Stimulated activated CD4-positive, alpha-beta T cell treated with anti-CD3 and anti-CD28 coated beads, Interleukin-4, amount 100 ng/mL, for 4 hours (primary cell): ENCODE measurements at places on chromosomes 4 and X.

DNA sequence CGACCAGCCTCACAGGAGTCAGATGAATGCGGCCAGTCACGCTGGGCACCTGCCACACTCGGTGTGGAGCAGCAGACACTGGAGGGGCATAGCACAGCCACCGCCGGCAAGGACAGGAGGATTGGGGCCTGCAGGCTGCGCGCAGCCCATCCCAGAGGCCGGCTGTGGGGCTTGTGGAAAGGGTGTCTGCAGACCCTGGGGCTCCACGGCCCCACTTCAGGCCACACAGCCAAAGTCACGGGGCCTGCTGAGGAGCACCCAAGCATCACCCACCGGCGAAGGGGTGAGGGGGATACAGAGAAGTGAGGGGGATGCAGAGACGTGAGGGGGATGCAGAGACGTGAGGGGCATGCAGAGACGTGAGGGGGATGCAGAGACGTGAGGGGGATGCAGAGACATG is 70.1 kb downstream of the FAM53A start:
- DNase-seq, result no peak

GRCh38 chr4:29073571-29073970 is 1646.6 kb upstream of the PCDH7 start:
- no peak for DNase-seq

DNA sequence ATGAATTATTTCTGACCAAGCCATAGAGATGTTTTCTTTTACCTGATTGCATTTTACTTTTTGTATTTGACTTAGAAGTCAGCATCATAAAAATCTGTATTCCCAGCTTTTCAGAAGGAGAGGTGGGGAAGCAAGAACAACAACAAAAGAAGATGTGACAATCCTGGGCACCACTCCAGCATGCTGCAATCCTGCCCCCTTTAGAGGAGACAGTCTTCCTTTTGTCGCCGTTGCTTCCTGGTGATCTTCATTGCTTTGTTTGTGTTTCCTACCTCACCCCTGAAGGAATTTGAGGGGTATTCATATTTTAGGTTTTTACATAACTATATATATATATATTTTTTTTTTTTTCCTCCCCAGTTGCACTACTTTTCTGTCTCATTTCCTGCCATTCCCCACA is 3.7 kb downstream of the QRFPR start:
- no peak for DNase-seq

- DNase-seq, result no peak
Measured at GRCh38 chr4:81688085-81688484, 216.4 kb upstream of the RASGEF1B start.

GRCh38 chr4:86108137-86108536 is 251.7 kb downstream of the MAPK10 start:
- no peak for DNase-seq

DNA sequence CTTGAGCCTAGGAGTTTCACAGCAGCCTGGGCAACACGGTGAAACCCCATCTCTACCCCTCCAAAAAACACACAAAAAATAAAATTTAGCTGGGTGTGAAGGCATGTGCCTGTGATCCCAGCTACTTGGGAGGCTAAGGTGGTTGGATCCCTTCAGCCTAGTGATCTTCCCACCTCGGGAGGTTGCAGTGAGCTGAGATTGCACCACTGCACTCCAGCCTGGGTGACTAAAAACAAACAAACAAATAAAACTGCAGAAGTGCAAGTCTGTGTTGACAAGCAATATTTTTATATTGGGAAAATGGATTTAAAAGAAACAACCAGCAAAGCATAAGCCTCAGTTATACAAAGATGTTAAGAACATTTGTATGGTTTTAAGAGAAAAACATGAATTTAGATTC is 46.1 kb downstream of the IGFBP7 start:
- no peak for DNase-seq

- no peak for DNase-seq
Measured at GRCh38 chrX:68183612-68184214, 249.6 kb downstream of the OPHN1 start.

GRCh38 chr4:41241919-41242318 is 14.8 kb upstream of the UCHL1 start:
- no peak for DNase-seq

- DNase-seq, result no peak
Measured at GRCh38 chr4:36386691-36387090, 105.3 kb downstream of the DTHD1 start.

DNA sequence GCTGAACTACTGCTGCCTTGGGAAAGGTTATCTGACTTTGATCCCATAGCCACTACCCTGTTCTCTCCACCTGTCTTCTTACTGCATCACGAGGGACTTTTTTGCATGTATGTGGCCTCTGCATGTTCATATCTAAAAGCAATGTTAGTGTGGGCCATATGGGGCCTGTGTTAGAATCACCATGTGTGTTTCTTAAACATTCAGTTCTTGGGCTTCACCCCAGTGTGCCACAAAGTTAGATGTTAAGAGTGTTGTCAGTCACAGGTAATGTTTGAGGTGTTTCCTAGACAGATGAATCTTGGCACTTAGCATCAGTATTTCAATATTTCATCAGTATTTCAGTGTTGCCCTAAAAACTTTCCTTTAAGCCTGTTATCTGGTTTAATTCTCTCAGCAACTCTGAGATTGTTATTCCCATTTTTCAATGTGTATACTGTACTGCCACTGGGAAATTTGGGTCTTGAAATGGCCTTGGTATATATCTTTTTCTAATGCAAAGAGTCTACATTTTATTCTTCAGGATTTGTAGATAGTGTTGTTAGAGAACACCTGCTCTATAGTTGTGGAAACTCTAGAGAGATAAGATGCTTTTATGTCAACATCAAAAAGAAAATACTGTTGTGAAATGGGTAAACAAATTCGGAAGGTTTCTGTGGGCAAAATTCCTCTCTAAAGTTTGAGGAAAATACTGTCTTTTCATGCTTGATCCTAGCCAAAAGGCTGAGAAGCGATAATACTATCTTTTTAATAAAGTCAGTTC is 259.7 kb downstream of the BMPR1B start:
- no peak for DNase-seq

GRCh38 chr4:168335621-168336020 is 17.1 kb upstream of the DDX60 start:
- no peak for DNase-seq

DNA sequence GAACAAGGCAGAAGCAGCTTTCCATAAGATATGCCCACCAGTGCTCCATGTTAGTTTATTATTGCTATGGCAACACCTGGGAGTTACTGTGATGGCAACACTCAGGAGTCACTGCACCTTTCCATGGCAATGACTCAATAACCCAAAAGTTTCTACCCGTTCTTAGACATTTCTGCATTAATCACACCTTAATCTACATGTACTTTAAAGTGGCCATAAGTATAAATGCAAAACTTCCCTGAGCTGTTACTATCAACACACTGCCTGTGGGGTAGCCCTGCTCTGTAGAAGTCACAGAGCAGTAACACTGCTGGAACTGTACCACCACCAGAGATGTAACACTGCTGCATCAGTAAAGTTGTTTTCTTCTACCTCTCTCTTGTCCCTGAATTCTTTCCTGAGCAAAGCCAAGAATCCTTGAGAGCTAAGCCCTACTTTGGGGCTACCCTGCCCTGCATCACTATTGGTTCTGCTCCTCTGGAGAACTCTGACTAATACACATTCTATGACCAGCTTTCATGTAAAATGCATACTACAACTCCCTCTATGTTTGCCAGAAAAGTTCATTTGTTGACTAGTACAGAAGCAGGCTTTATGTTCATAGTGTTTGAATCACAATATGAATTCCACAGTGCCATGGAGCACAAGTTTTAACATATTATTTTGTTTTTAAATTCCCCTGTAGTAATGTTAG is 43.5 kb upstream of the GPR174 start:
- DNase-seq, result no peak

- DNase-seq, result no peak
Measured at GRCh38 chrX:119573840-119574393, 446 bp upstream of the UBE2A start.

DNA sequence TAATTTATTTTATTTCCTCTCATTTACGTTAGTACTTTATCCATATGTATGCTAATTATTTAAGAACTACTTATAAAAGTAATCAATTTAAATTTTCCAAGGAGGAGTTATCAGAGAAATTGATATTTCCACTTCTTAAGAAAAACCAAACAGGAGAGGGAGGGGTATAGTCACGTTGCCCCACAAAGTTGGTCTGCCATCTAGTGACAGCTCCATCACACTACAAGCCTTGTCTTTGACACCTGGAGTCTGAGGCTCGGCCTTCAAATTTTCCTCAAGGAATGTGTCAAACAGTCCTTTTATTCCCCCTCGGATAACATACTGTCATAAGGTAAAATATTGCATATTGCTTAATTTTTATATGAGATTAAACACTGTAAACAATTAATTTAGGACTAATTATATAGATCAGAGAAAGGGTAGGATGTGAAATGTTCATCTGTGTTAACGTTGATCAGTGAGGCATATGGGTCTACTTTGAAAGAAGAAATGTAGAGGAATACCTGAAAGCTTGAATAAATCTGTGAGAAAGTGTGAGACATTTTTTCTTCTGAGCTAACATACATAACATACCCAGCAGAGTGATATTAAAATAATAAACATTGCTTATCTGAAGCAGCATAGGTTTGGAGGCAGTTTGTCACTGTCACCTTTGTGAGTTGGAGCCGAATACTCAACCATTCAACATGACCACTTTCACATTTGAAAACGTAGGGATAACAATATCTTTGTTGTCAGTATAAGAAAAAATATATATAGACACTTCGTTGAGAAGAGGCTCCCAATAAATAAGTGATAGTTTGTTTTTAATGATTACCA is 114.4 kb downstream of the GLRA3 start:
- no peak for DNase-seq

DNA sequence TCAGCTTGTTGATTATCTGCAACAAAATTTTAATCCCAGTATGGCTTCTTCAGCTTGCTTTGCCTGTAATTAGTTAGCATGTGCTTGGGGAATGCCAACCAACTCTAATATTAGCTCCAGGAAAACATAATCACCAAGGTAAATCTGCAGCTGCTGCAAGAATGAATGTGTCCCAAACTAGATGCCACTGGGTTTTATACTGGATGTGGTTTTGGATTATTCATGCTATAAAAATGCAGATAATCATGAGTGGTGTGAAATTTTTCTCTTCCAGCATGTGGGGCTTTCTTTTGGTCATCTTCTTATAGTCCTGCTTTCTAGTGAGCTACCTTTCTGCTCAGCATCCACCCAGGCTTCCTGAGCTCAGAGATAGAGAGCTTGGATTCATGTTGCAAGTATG is 295.9 kb upstream of the CASK start:
- no peak for DNase-seq

GRCh38 chr4:189510601-189511000 is 430.1 kb upstream of the FRG1 start:
- no peak for DNase-seq

- DNase-seq, result no peak
Measured at GRCh38 chr4:2288051-2288541, 26.2 kb upstream of the MXD4 start.

DNA sequence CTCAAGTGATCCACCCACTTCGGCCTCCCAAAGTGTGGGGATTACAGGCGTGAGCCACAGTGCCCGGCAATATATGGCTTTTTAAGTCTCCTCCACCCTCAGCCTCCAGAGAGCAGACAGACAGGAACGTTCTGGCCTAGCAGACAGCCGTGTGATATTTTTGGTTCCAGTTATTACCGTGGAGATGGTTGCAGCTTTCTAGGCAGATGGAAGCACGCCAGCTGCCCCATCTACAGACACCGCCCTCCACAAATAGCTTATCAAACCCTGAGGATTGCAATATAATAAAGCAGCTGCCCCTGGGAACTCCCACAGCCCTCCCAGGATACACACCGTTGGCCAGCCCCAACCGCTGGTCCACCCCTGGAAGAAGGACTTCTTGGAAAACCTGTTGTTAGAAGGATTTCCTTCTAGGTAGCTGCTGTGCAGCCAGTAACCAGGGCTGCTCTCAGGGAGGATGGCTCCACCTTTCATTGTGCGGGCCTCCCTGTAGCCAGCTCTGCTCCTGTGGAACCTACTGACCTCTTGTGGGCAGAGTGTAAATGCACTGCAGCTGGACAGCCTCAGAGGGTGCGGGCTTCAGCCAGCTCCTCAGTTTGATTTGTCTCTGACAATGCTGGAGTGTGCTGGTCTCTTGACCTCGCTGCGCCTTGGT is 44.0 kb downstream of the SLC25A5 start:
- DNase-seq, result no peak
